Stomach (tissue), 19 donors: ENCODE measurements at places on chromosomes 11 and 22. TPM values are rescaled to one million over a fixed set of nuclear protein-coding genes. Genes with fewer than 3 reads are reported as not detected.

The LGALS12 gene
- 0.38 TPM for polyA plus RNA-seq

The TEX54 gene
- polyA plus RNA-seq = not detected

The OR11H1 gene
- polyA plus RNA-seq = not detected

The PRAME gene
- not detected for polyA plus RNA-seq

The CASP5 gene
- not detected for polyA plus RNA-seq

The ANGPTL5 gene
- polyA plus RNA-seq = 0.05 TPM

The IFITM10 gene
- 0.19 TPM for polyA plus RNA-seq

The DTX4 gene
- polyA plus RNA-seq = 13.5 TPM
